ENCODE measurements at places on chromosomes 4 and X.

DNA sequence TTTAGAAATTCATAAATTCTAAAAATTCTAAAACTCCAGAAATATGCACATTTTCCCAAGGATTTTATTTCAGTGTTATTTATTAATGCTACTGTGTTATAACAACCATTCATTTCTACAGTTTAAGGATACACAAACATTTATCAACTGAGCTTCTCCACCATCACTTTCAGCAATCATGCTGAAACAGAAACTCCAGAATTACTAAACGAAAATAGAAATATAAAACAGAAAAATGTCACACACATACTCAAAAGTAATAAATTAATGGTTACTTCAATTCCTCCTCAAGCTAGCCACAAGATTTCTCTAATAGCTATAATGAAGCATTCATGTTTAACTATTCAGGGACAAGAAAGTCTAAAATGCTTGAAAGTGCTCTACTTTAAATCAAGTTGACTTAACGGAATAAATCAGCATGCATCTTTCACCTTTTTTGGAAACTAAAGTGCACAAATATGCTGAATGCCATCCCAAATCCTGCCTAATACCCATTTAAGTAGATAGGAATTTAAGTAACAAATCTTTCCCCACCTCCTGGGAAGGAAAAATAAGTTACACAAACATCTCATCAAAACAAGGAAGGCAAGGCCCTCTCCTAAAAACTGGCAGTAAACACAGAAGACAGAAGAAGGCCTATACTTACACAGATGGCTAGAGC lies 563 bp downstream of the FAM13A start:
- no peak for DNase-seq

- no peak for DNase-seq
Observed at GRCh38 chr4:35038079-35038805, 1206.1 kb downstream of the ARAP2 start.

DNA sequence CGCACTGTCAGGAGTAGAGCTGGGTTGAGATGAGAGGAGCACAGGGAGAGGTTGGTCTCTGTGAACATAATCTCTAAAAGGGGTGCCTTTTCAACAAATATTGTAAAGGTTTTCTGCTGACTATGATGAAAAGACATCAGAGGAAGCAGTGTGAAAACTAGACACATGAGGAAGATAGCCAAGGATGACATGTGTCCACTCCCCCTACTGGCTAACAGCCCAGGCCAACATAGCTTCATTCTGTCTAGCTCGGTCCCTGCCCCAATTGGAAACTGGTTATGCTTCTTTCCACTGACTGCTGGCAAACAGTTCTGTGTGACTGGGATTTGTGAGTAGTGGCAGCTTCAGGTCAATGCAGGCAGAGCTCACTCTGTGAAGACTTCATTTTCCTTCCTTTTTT lies 115.4 kb upstream of the ESX1 start:
- DNase-seq: no peak

GRCh38 chr4:140031061-140031460 lies 122.9 kb downstream of the MAML3 start:
- no peak for DNase-seq

DNA sequence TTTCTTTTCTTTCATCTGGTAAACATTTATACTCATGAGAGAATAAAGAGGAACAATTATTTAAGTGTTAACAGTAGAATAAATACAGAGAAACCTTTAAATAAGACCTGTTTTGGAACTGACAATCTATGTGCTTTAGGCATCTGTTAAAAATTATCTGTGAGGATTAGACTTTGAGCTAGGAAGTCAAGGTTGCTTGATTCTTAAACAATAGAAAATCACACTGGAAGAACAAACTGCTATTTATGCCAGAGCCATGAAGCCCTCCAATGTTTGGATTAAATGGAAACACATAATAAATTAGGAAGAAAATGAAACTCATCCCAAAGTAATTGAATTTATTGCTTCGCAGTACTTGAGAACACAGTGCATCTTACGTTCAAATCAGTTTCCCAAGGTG lies 207.2 kb upstream of the NPY2R start:
- DNase-seq: no peak

GRCh38 chr4:186666252-186666651 lies 57.4 kb downstream of the FAT1 start:
- no peak for DNase-seq
